ENCODE measurements at places on chromosomes 1 and 21.

DNA sequence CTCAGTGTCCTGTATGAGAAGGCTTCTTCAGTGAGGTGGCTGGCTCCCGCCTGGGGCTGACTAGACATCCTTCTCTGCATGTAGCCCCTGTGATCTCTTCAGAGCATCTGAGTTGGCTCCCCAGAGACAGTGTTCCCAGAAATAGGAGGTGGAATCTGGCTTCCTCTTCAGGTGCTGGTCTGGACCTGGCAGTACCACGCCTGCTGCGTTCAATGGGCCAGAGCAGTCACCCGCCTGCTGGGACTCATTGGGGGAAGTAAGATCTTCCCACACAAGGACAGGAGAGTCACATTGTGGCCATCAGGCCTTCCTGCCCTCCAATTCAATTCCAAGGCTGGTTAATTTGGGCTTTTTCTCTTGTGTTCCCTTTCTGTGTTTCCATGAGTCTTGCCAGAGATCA, 51.0 kb downstream of the ADARB1 start:
- DNase-seq: no peak

DNA sequence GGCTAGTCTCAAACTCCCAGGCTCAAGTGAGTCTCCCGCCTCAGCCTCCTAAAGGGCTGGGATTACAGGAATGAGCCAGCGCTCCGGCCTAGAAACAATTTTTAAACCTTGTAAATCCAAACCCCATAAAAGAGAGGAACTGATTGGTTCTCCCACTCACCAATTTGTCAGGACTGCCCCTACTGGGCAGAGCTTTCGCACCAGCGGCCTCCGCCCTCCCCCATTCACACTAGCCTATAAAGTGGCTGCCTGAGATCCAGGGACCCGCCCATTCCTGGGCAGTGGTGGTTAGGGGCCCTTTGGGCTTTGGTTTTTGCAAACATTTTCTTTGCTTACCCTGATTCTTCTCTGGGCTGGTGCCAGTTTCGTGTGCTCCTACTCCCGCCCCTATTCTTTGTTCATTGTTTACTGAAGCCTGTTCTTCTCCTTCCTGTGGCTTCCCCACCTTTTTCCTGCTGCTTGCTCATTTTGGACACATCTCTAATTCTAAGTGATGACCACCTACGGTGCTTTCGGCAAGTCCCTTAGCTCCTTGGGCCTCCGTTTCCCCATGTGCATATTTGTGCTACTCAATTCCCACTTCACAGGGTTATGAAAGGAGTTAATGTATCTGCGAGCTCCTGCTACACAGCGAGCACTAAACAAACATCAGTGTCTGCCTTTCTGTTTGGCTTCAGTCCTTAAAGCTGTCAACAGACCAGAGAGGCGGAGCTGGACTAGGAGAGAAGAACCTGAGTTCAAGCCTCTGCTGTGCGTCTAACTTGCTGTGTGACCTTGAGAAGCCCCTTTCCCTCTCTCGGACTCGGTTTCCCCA, 39.8 kb upstream of the CLIC4 start:
- DNase-seq: peak; percentile 74

- no peak for DNase-seq
Measured at GRCh38 chr1:41357451-41358101, 3.7 kb upstream of the FOXO6 start.

DNA sequence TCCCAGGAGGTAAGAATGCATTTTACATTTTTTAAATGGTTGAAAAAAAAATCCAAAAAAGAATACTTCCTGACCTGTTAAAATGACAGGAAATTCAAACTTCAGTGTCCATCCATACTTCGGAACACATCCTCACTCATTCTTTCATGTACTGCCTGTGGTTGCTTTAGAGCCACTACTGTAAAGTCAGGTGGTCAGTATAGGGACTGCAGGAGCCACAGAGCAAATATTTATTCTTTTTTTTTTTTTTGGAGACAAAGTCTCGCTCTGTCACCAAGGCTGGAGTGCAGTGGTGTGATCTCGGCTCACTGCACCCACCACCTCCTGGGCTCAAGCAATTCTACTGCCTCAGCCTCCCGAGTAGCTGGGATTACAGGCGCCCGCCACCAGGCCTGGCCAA, 124.7 kb downstream of the CLIC6 start:
- DNase-seq: no peak

- peak; percentile 12 for DNase-seq
Measured at GRCh38 chr1:181936768-181937581, 124.5 kb downstream of the ZNF648 start.

DNA sequence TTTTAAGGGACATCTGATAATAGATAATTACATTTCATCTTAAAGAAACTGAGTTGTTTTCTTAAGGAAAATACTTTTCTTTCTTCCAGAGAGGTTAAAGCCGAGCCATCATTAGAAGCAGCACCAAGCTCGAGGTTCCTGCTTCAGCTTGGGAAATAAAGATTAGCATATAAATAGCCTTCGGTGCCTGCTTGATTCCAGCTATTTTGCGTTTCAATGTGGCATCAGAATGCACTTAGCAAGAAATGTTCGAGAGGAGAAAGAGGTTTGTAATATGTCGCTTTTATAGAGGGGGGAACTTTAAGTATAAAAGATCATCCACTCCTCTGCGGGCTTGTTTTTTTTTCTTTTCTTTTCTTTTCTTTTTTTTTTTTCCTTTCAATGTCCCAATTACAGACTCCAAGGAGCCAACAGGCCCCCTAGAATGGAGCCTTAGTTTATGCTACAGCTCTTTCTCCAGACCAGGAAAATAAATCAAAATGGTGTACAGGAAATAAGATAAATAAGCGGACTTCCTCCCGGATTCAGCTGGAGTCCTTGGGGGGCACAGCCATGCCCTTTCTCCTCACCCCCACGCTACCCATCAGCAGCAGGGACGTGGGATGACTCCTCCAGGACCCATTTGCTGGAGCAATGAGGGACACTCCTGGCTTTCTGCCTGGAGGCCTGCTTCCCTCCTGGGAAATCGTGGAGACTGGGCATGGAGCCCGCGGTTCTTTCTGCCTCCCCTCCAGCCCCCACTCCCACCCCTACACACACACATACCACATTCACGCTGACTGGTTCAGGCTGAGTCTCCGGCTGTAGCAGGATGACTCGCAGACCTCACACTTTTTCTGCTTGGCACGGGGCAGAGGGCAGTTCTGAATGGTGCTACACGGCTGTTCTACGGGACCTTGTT, 131.6 kb downstream of the RRAGC start:
- peak; percentile 99 for DNase-seq

DNA sequence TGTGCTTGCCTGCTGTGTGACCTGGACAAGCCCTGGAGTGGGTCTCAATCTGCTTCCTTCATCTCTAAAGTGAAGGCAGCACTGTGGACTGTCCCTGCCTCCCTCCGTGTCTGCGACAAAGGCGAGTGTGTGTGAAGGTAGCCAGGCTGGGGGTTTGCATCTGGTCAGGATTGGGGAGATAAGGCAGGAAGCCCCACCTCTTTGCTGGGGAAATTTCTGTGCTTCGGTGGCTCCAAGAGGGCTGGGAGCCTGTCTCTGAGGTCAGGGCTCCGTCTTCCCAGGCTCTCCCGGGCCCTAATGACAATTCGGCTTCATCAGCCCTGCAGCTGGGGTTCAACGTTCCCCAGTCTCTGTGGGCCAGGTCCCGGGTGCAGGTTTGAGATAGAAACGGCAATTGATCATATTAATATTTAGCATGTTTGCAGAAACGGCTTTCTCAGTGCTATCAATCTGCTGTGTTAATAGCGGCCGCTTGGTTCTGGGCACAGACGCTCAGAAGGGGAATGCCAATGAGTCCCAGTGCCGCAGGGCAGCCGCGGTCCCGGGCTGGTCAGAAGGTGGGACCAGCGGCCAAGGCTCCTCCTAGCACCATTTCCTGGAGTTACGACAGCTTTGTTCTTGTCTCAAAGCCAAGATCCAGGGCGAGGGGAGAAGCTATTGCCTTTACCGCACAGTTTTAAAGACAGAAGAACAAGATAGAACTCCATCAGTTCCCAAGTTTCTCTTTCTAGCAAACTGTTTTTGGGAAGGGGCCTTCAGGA, 105.7 kb downstream of the PRDM16 start:
- no peak for DNase-seq

GRCh38 chr1:36784147-36784859, 250.0 kb downstream of the GRIK3 start:
- no peak for DNase-seq

DNA sequence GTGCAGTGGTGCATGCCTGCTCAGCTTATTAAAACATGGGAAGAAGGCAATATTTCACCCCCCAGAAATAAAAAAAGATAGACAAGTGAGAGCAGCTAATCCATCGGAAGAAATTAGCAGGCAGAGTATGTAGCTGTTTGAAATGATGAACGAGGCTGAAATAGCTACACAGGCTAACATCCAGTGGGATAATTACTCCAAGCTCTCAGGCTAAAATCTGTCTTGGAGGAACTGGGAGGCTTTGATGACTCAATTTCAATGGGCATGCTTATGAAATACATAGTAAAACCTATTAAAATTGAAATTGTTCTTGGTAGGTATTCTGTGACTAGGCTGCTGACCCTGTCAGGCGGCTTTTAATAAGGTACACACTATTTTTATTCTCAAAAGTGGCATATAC, 84.1 kb upstream of the RRP15 start:
- DNase-seq: no peak

DNA sequence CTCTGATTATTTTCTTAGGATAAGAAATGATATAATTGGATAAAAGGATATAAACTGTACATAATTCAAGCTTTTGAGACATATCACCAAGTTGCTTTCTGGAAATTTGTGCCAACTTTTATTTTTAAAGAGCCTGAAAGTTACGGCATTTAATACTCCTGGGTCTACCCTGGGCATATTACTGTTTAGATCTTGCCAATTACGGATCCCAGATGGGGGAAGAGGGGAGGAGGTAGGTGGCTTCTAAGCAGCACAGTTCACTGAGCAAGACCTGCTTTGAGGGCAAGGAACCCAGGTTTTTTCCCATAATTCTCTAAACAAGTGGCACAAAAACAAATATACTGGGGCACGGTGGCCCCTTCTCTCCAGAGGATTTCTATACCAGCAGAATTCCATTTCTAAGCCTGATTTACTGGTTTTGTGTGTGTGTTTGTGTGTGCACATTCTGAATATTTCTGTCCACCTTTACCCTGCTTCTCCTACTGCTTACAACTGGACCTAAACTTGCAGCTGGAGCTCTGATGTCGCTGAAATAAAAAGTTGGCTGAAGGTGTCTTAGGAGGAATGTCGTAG, 76.7 kb downstream of the LAMC2 start:
- no peak for DNase-seq

DNA sequence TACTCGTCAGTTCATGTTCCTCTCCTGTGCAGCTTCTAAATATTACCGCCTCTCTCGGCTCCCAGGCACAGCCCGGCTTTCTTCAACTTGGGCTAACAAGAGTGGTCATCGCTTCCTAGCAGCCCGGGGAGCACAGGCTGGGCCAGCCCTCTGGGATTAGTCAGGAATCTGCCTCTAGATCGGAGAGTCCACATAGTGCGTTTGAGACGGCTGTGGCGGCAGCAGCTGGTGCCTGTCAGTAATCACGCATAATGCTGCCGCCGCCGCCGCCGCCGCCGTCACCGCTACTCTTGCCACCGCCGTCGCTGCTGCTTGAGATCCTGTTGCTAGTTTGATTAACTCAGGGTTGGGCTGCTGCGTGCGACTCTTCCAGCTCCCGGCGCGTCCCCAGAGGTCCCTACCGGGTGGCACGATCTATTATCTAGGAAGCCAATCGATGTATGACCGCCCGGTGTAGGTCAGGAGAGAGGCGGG, at the start of gene RXRG:
TSS of gene RXRG (minus strand) at position 230 of the 474 bp plus-strand sequence. CDS start 233 bp downstream, outside the sequence.
- DNase-seq: no peak

GRCh38 chr1:41647221-41648135, 163.0 kb upstream of the EDN2 start:
- DNase-seq: no peak

- no peak for DNase-seq
Measured at GRCh38 chr1:198206292-198206691, 49.5 kb downstream of the NEK7 start.

DNA sequence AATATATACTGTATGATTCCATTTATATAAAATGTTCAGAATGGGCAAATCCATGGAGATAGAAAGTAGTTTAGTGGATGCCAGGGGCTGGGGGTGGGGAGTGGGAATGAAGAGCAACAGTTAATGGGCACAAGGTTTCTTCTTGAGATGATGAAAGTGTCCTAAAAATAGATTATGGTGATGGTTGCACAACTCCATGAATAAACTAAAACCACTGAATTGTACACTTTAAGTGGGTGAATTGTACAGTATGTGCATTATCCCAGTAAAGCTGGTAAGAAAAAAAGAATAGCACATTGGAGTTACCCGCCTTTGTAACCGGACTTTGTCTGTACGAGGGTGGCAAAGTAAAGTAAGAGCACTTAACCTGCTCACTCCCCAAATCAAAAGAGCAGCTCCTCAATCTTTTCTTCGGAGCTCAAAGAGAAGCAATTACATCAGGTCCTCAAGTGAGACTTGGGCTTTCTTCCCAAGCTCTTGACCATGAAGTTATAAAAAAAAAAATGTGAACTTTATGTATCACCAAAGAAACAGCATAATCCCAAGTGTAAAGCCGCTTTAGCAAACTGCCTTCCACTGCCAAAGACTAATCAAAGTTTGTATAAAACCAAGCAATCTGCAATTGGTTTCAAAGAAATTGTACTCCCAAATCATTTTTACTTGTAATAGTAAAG, 32.1 kb downstream of the ALDH9A1 start:
- no peak for DNase-seq

- no peak for DNase-seq
Measured at GRCh38 chr21:31334648-31335121, 9.4 kb downstream of the TIAM1 start.

- no peak for DNase-seq
Measured at GRCh38 chr1:221706876-221707582, 34.9 kb downstream of the DUSP10 start.

DNA sequence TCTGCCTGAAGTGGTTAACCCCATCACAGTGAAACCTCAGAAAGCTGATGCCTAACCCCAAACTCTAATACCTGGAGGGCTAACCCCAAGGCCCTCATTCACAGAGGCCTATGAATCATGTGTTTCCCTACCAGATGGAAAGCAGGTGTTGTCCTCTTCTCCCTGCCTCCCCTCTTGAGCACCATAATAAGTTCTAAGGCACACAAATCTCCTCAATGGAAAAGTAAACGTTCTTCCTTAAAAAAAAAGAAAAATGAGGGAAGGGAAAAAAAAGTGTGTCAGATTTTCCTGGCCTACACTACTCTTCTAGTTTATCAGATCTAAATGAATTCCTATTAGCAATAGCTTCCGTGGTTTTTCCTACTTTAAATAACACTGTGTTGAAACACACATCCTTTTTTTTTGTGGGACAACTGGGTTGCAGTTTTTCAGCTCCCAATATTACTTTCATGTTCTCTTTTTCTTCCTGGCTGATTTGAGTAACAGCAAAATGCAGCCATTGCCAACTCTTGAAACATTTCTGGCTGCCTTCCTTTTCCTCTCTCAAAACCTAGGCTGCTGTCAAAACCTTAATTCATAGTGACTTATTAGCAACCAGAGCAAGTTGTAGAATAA, 43.2 kb downstream of the SLC44A3 start:
- no peak for DNase-seq

- DNase-seq: no peak
Measured at GRCh38 chr1:2783069-2783434, 18.4 kb downstream of the TTC34 start.

- no peak for DNase-seq
Measured at GRCh38 chr1:66685265-66685664, 67.0 kb upstream of the DYNLT5 start.

Data from DMS 273 treated with DMSO at 0.1 percent for 48 hours (cell line).